ENCODE measurements at places on chromosomes 6 and 20.

GRCh38 chr20:41178495-41178894, 41.2 kb downstream of the PLCG1 start:
- no peak for DNase-seq

- DNase-seq: no peak
Observed at GRCh38 chr6:53986721-53987521, 124.3 kb upstream of the MLIP start.

DNA sequence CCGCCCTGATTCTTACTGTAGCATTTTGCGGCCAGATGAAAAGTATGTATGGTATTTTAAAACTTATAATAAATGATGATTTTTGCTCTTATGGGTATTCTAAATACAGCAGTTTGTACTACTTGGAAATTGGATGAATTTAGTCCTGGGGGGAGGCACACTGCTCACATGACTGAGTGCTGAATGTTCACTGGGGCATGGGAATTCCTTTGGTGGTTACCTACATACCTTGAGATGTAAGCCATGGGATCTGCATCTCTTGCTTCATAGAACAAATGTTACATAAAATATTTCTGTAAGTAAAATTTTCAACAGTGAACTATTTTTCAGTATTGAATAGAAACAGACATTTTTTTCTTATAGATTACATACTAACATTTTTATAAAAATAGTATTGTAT, 71.1 kb downstream of the FIG4 start:
- DNase-seq: no peak

DNA sequence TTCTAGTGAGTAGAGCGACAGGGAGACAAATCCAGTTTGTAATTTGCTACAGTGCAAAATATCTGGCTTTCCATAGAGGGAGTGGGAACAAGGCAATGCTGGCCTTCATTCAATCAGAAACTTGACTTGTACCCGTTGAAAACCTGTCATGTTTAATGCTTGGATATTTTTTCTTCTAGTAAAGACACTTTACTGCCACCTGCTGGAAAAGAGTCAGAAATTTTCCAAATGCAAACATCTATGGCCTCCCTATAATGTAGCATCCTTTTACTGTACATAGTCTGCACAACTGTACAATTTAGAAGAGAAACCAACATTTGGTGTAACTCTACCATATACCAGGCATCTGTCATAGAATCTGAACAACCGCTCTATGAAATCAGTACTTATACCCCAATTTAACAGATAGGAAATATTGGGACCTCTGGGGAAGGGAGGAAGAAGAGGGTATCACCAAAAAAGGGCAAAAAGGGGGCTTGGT, 16.7 kb upstream of the TBC1D20 start:
- no peak for DNase-seq

DNA sequence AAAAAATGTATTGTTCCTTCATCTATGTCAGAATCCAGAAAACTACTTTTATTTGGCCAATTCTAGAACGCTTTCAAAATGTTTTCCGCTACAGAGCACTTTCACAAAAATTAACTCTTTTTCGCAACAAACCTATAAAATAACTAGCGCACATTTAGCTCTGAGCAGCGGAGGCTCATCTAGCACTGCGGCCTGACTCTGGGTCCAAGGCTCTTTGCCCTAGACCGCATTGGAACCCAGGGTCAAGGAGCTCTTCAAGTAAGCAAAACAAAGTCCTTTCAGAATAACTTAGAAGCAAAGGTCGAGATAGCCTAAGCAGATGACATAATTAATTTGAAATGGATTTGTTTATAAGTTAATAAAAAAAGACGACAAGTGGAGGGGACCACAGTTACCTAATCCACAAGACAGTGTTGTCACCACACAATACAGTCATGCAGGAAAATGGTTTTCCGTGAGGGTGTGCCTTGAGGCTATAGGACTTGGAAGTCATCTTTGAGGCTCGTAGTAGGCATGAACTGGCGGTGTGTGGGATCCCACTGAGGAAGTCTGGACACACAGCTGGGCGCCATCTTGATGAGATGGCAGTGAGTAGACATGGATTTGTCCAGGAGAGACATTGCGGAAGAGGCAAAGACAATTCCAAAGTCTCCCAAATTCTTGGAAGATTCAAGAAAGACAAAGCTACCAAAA, 29.2 kb upstream of the IRF4 start:
- DNase-seq: no peak

DNA sequence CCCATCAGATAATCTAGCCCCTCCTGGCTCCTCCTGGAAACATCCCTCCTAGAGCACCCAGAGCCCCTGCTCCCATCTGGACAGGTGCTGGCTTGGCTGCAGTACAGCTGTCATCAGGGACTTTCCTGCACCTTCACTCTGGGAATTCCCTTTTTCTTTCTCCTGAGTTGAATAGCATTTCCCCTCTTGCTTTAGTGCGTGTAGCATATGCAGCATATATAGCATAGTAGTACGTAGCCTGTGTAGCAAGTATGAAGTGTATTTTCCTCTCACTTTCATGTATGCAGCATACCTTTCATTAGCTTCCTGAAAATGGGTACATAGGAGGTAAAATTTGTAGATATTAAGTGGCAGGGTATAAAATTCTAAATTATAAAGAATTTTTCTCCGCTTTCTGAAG, 352.9 kb downstream of the ESR1 start:
- no peak for DNase-seq

DNA sequence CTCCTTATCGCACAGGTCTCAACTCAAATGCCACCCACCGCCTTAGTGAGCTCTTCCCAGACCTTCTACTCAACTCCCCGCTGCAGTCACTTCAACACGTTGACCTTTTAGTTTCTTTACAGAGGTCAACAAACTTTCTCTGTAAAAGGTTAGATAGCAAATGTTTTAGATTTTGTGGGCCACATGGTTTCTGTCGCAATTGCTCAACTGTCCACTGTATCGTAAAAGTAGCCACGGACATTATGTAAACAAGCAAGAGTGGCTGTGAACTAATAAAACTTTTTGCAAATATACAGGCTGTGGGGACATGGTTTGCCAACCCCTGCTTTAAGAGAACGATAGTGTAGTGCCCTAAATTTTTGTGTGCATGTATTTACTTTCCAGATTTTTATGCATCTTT, 247.6 kb upstream of the TSHZ2 start:
- DNase-seq: no peak

DNA sequence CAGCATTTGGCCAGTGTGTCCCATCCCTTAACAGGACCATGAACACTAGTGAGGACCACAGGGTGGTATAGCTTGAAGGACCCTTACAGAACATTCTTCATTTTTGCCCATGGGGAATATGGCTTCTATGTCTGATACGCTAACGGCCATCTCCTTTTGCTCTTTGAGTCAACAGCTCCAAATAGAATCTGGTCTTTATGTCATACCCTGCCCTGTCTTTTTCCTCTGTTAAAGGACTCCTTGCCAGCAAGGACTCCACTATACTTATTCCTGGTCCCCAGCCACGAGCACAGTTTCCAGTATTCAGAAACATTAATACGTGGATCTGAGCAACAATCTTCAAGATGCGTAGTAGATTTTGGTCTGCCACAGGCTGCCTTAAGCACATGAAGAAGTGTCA, 22.5 kb downstream of the SERPINB1 start:
- DNase-seq: no peak

GRCh38 chr6:37952027-37952426, 132.5 kb downstream of the ZFAND3 start:
- DNase-seq: no peak

DNA sequence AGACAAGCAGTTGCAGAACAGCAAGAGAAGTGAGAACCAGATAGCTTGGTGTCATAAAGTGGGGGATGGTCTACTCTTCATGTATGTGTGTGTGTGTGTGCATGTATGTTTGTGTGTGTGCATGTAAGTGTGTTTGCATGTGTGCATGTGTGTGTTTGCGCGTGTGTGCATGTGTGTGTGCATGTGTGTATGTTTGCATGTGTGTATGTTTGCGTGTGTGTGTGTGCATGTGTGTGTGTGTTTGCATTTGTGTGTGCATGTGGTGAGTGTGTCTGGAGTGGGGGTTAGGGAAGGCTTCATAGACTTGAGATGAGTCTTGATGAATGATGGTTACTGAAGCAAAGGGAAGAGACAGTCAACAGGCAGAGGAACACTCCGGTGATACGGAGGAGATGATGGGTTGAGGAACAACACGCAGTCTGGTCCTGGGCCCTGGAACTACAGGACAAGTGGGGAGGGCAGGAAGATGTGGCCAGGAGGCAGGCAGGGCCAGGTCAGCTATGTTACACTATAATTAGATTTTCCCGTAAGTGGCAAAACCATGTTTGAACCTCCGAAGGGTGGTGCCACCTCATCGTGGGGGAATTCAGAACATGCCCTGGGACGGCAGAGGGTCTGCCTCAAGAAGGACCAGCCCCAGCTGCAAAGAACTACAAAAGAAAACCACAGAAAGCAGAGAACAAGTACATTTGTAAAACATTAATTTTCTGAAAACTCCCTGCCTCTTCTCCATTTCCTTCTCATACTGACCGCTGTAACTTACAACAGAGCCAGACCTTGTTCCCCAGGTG, 38.7 kb upstream of the PDE10A start:
- DNase-seq: no peak

- no peak for DNase-seq
Observed at GRCh38 chr20:19827818-19828217, 69.8 kb downstream of the RIN2 start.

- DNase-seq: no peak
Observed at GRCh38 chr20:16175322-16175961, 397.8 kb downstream of the KIF16B start.

- no peak for DNase-seq
Observed at GRCh38 chr6:143195349-143195845, 134.7 kb downstream of the AIG1 start.

GRCh38 chr6:91487696-91488392, 901.0 kb upstream of the MAP3K7 start:
- DNase-seq: no peak

- no peak for DNase-seq
Observed at GRCh38 chr20:60677819-60678218, 574.2 kb upstream of the CDH4 start.

GRCh38 chr6:44115866-44116265, 11.4 kb downstream of the MRPL14 start:
- no peak for DNase-seq

DNA sequence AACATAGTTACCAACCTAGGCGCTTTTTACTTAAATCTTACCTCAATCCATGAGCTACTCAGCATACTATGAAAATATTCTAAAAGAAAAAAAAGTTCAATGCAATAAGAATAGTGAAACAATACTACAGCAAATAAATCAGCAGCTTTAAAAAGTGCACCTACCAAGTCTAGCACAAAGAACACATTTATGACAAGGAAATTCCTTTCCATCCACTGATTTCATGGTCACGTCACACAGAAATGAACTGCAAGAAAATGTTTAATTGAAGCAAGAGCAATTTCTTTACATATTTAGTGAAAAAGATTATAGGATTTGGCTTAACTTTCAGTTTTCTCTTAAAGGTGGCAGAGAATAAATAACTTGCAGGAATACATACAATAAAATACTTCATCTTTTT, 36.2 kb downstream of the IBTK start:
- DNase-seq: no peak

GRCh38 chr6:109342506-109342905, 39.8 kb downstream of the CD164 start:
- no peak for DNase-seq

GRCh38 chr6:40022867-40023266, 88.6 kb upstream of the MOCS1 start:
- DNase-seq: no peak

- DNase-seq: no peak
Observed at GRCh38 chr20:58752565-58752964, 60.0 kb downstream of the NPEPL1 start.

- no peak for DNase-seq
Observed at GRCh38 chr6:13810688-13811446, 3.5 kb downstream of the MCUR1 start.

GRCh38 chr6:112231594-112232060, 22.7 kb downstream of the LAMA4 start:
- no peak for DNase-seq

GRCh38 chr6:82068721-82069120, 178.8 kb downstream of the IBTK start:
- DNase-seq: no peak

DNA sequence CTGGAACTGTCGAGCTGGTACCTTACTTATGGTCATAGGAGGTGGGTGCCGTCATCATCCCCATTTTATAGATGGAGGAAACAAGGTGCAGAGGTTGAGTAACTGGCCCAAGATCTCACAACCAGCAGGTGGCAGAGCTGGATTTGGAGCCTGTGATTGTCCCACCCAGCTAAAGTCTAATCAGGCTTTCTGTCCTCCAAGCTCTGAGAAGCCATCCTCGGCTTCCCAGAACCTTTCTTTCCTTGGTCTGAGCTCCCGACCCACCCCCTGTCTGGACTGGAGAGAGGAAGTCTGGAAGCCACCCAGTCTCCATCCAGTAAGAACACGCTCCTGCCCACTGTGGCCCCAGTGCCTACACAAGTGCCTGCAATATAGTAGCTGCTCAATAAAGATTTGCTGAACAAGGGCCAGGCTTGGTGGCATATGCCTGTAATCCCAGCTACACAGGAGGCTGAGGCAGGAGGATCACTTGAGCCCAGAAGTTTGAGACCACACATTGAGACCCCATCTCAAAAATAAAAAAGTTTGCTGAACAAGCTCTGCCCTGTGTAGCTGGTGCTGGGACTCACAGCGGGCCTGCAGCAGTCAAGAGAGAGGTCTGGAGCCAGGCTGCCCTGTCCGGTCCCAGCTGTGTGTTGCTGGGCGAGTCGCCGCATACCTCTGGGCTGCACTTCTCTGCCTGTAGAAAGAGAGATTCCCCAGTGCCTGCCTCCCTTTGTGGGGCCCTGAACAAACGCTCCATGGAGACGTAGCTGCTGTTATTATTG, 32.5 kb upstream of the DLGAP4 start:
- no peak for DNase-seq

DNA sequence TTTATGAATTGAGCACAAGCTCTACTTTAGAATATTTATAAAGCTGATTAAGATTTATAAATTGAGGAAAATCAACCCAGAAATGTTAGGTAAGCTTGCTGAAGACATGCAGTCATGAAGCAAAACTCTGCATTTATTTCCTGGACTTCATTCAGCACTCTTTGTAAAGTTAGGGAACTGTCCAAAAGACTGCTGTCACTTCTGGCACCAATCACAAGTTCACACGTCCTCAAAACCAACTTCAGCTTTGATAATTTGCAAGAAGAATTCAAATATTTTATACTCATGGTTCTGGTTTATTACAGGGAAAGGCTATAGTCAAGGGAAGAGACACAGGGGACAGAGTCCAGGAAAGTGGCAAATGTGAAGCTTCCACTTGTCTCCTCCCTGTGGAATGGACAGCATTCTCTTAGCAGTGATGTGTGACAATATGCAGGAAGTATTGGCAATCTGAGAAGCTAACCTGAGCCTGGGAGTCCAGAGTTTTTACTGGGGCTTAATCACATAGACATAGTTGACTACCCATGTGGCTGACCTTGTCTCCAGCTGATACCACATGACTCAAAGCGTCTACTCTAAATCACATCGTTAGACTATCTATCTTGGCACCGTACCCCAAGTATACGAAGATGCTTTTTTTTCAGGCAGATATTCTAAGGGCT, 85.4 kb downstream of the PPP1R14C start:
- DNase-seq: no peak

- DNase-seq: no peak
Observed at GRCh38 chr6:108251252-108251651, 9.6 kb downstream of the SNX3 start.

All from stimulated activated CD8-positive, alpha-beta memory T cell treated with anti-CD3 and anti-CD28 coated beads, Interleukin-15, amount 100 ng/mL, for 1 hour (primary cell).